ENCODE measurements at places on chromosomes 3 and 15.

- DNase-seq: peak; percentile 56
Measured at GRCh38 chr15:101795455-101795854, 7.9 kb upstream of the OR4F6 start.

DNA sequence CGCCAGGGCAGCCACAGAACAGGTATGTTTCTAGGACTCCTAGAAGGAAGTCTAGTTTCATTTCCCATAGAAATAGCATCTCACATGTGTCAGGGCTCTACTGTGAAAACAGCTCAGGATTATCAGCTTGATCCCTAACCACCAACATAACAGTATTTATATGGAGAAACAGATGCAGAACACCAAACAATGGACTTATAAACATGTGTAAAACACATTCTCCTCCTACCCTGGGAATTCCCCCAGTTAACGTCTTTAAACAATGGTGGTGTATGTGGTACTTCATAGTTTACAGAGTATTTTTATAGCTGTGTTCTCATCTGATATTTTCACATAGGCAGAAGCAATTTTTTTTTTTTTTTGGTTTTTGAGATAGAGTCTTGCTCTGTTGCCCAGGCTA, 9.7 kb downstream of the TNFSF10 start:
- no peak for DNase-seq

- no peak for DNase-seq
Measured at GRCh38 chr15:90228960-90229359, 4.8 kb downstream of the CIB1 start.

DNA sequence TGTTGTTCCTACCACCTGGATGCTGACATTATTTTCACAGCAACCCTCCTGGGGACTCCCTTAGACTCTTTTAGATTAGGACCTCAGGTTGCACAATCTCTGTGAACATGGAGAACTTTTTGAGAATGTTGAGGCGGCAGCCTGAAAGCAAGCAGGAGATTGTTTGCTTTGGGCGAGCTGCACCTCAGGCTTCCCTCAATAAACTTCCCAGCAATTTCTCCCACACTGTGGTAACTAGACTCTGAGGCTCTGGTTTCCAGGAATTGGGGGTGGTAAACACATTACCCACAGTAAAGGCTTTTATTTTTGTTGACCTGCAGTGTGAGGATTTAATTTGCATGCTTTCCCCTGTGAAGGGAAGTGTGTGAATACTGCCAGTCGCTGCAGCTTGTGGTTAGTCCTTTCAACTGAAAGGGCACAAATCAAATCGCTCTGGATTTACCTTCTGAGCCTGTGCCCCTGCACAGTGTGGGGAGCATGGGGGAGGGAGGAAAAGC, 35.2 kb upstream of the SIAH2 start:
- no peak for DNase-seq

Data from mammary epithelial cell (primary cell).